ENCODE measurements at places on chromosomes 12 and 14.

DNA sequence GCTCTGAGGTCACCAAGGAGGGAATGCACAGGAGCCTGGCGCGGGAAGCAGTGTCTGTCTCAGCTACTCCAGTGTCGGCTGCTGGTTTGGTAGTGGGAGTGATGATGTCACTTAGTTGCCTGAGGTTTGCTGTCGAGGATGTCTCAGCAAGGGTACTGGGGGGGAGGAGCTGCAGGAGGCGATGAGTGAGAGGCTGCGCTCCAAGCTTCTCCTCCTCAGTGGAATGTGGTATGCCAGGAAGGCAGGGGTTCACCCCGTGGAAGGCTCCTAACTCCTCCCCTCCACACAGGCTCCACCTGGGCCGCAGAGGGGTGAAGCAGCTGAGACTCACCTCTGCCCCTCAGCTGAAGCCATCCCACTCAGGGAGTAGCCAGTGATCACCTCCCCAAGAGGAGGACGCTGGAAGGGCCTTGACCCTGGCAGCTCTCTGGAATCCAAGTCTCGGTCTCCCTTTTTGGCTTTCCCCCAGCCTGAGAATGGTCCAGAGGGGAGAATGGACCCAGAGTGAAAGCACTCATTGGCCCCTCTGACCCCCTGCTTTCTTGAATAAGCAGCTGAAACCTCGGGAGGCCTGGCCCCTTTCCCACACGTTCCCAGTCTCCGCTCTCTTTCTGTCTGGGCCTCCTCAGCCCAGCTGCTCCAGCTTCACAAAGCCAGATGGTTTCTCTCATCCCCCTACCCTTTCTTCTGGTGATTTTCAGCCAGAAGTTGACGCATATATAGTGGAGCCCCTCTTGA, 178.9 kb upstream of the FKBP4 start:
- no peak for DNase-seq

- DNase-seq = no peak
Measured at GRCh38 chr12:62762645-62763044, 172.3 kb downstream of the PPM1H start.

DNA sequence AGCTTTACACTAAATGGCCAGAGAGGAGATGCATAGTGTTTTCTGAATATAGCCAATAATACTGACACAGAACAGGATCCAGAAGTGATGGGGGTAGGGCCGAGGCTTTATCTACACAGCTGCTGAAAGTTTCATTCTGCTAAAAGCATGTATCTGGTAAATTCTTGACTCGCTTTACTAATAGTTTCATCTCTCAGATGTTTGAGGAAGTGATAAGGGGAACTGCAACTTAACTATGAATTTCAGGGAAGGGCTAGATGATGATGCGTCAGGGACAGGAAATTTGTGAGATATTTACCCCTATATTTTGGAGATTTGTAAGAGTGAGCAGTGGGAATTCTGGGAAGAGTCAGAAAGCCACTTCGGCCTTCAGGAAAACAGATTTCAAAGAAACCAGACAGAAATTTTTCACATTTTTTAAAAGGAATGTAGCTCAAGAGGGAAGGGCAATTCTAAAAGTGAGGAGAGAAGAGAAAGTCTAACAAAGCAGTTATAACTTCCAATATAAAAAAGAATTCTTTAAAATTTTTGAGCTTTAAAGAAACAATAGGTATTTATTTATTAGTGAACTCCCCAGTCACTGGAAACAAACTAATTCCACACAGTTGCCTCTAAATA, 243.1 kb downstream of the BCAT1 start:
- DNase-seq = no peak

GRCh38 chr12:55906056-55906455, 21.6 kb downstream of the PYM1 start:
- no peak for DNase-seq

DNA sequence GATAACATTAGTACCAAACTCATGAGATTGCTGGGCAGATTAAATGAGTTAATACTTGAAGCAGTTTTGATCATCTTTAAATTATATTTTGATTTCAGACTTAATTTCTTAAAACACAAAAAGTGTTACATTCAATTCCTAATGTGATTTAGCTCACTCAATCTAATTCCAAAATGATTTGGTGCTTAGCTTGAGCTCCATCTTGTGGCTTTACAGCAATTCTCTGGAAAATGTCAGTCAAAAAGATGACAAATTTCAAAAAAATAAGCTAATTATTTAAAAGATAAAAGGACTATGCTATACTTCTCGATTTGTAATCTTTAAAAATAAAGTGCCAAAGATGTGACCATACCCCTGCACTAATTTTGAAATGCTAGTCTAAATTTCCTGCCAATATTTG, 10.1 kb downstream of the LLPH start:
- DNase-seq = no peak

GRCh38 chr12:13099066-13099843, 4.2 kb downstream of the GSG1 start:
- DNase-seq = peak; percentile 54

- DNase-seq = no peak
Measured at GRCh38 chr12:111643427-111643826, 42.3 kb downstream of the BRAP start.

DNA sequence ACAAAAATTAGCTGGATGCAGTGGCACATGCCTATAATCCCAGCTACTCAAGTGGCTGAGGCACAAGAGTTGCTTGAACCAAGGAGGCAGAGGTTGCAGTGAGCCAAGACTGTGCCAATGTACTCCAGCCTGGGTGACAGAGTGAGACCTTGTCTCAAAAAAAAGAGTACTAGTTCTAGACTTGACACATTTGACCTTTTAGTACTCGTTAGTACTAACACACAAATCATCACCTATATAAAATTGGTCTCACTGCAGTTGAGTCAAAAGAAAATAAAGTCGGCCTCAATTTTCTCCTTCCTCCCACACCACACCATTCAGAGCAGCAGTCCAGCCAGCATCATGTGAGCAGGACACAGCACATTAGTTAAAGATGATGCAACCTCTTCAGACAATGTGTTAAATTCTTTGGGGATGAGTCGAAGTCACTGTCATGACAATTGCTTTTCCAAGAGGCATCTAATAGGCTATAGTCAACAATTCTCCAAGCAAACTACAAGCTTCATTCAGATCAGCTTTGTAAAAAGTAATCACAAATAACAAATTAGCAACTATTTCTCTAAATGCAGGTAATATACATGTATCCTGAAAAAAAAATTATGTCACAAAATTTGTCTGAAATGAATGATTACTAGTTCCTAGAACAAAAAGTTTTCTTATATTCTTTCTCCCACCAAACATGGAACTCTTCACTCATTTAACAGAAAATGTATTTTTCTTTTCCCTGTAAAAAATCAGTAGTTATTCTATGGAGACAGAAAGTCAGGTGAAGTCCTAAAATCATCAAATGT, 55.6 kb downstream of the CLIP1 start:
- no peak for DNase-seq

DNA sequence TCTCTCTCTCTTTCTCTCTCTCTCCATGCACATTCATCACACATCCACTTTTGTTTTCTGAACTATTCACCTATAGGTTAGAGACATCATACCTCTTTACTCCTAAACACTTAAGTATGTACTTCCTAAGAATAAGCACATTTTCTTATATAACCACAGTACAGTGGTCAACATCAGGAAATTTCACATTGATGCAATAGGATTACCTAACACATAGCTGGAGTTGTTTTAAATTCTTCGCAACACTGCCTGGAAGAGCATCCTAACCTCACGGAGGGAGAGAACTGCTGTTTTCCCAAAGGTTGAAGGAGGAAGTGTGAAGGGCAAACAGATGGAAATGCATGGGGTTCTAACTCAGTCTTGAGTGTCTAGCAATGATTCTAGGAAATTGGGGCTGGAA, 159.2 kb downstream of the SYT1 start:
- no peak for DNase-seq

GRCh38 chr12:126389220-126389841, 1324.1 kb downstream of the AACS start:
- no peak for DNase-seq

DNA sequence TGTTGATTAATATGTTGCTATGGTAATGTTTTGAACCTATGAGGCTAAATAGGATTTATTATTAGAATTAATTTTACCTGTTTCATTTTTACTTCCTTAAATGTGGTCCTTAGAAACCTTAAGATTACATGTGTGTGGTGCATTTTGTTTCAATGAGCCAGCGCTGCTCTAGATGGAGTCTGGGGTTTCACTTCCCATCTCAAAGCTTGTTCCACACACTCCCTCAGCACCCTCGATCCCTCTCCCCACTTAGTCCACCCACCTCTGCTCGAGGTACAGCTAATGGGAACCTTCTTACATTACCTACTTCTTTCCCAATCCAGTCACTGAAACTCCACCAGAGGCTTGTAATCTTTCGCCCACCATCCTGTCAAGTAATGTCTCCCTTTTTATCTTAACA, 205.2 kb downstream of the PAX9 start:
- DNase-seq = no peak

DNA sequence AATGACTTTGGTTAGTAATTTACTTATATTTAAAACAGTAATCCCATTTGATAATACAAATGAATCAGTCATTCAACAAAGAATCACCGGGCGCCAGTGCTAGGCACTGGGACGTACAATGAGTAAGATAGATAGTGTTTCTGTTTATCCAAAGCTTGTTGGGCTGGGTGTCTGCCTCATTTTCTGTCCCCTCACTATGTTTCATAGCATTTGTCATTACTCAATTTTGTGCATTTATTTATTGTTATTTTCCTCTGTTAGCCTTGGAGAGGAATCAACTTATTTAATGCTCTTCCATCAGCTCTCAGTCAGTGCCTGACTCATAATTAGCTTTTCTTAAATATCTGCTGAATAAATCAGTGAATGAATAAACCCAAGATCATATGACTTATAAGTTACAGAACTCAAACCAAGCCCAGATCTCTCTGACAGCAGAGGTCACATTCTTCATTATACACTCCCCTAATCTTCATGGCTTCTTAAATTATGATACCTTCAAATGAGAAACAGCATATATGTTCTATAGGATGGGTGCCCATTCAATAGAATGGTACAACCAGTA, 86.2 kb downstream of the TSPAN8 start:
- no peak for DNase-seq

DNA sequence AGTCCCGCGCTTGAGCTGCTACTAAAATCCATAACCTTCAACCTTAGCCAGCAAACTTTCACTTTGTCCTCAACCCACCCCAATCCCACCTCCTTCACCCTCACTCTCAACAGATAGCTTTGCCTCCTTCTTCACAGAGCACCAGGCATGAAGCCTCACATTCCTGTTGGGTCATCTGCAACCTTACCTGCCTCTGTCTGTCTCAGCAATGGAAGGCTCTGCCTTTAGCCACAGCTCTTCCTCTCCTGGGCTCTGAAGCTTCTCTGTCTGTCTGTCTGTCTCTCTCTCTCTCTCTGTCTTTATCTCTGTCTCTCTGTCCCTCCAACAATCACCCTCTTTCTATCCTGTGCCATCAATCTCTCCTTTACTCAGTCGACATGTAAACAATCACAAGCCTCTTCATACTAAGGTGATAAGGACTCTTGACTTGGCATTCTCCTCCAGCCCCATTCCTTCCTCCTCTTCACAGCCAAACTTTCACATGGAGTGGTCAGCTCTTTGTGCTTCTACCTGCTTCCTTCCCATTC, 220.8 kb downstream of the SPTSSA start:
- DNase-seq = no peak

GRCh38 chr12:82971584-82971983, 284.9 kb downstream of the TMTC2 start:
- DNase-seq = no peak

GRCh38 chr12:105744371-105745058, 394.2 kb downstream of the NUAK1 start:
- no peak for DNase-seq

GRCh38 chr12:46135750-46136149, 133.1 kb downstream of the SLC38A1 start:
- no peak for DNase-seq

- no peak for DNase-seq
Measured at GRCh38 chr12:120263748-120264085, 1.8 kb downstream of the PXN start.

DNA sequence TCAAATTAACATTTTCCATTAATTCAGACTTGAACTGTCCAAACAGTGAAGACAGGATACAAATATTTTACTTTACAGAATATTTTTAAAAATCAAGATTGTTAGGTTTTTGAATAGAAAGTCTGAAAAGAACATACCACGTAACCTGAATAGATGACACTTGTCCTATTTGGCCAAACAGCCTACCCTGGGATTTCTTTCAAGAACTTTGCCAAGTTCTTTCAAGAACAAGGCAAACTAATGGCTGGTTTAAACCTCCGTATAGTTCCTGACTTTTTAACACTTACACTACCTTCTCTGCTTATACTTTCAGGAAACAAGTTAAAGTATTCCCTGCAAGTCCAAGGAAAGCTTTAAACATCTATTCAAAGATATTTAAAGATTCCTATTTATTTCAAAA, 35.0 kb downstream of the MAP4K5 start:
- DNase-seq = no peak

GRCh38 chr14:55372423-55372822, 39.2 kb downstream of the ATG14 start:
- no peak for DNase-seq

DNA sequence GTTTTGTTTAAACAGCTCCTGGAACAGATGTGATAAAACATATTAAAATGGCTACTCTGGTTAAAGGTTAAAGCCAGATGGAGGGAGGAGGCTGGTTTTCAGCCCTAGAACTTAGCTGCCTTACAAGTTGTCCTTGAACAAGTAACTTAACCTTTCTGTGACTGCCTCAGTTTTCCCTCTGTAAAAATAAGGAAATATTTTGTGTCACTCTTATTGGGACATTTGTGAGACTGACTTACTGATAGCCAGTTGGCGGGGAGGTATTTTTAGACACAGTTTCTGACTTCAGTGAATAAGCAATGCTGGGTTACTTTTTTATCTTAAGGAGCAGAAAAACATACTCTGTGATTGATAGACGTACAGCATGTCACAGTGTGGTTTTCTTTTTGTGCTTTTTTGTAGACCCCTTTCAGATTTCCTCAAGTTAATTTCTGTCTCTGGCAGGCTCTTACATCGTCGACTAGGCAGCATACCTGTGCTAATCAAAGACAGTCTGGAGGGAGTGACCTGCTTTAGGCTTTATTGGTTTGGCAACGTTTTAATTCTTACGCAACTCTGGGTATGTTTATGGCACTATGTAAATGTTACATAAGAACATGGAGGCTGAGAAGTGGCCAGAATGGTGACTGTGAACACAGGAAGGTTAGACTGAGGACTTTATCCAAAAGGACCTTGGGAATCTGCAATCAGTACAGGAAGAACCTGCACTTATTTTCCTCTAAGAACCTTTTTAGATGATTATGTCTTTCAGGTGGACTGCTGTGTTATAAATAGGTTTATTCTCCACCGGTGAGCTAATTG, 3.3 kb downstream of the ACVR1B start:
- DNase-seq = no peak
